ENCODE measurements at places on chromosomes 1 and 21.

DNA sequence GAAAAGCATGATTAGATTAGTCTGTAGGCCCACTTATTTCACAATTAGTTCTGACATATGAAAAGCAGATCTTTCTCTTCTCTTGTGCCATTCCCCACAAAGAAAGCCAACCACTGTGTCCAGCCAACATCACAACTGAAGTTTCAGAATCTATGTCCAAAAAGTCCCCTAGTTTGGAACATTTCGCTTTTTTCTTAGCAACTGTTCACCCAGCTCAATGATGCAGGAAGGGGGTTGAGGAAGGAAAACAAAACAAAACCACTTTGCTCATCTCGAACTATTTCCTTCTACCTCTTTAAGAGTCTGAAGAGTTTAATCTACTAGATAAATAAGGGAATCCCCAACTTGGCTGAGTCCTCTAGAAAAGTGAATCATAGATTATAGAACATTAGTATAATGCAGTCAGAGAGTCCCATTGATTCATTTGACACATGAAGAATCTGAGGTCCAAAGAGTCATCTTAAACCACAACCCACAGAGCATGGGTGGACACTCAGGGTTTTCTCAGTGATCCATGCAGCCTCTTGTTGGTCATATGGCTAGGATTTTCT, 159.3 kb upstream of the SGIP1 start:
- no peak for DNase-seq

- no peak for DNase-seq
These were observed 100.6 kb downstream of the ROR1 start for GRCh38 chr1:63874278-63874880.

DNA sequence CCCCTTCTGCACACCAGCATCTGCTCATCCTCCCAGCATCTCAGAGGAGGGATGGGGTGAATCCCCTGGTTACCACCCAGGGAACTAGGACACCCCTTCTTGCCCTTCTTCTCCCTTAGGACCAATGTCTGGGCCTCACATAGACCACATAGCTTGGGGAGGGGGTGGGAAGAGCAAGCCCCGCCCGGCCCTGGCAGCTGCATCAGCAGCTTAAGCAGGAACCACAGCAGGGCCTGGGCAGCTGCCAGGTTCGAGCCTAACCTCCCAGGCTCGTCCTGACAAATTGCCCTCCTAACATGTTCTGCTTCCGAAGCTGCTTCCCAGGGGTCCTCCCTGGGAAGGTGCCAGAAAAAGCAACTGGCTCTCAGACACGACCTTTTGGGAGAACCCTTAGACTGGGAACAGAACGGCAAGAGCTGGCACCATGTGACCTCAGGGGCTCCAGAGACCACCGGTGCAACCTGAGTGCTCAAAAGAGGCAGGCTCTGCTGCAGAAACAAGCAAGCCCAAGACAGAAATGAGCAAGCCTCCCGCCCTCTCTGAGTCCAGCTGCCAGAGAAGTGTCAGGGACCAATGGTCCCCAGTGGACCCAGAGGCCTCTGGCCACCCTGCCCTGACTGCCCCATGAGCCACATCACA, 18.4 kb upstream of the CLSTN1 start:
- DNase-seq = no peak

- DNase-seq = no peak
These were observed 616.2 kb downstream of the RWDD3 start for GRCh38 chr1:95850165-95850649.

DNA sequence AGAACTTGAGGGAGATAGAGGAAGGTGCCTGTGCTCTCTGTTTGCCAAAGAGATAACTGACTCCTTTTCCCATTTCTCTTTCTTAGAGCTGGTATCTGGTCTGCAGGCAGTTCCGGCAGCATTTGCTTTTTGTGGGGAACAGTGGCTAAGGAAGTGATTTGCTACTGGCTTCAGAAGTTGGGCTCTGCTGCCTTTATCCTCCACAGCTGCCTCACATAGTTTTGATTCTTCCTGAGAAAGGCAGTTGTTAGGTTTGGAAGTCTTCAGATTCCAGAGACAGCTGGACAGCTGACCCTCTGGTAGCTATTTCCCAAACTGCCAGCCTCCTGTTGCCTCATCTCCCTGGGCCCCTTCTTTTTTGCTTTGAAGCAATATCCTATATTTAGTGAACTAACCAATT, 62.6 kb upstream of the MACF1 start:
- DNase-seq = no peak

DNA sequence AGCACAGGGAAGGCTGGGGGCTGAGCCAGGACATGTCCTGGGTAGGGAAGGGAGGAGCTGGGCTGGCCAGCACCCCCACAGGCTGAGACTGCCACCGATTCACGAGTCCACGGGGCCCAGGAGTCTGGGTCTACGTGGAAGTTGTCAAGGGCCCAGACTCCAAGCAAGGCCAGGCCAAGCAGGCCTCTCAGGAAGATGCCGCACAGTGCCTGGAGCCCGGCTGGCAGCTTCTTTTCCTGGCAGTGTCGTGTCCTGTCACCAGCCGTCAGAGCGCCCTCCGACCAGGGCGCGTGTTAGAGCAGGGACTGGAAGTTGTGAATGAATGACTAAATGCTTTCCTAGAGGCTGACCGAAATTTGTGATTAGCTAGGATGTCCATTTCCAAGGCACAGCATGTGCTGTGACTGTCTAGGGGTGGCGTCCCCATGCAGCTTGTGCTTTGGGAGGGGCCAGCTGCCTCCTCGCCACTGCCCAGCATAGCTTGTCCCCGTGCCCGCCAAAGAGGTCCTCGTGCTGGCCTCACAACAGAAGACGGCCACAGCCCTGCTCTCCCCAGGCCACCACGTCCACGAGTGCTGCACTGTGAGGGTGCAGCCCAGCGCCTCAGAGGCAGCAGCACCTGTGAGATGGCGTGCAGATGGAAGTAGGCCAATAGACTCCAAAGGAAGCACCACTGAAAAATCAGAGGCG, 147.4 kb upstream of the COL6A1 start:
- no peak for DNase-seq

GRCh38 chr1:106747791-106748190, 308.7 kb upstream of the PRMT6 start:
- DNase-seq = no peak

DNA sequence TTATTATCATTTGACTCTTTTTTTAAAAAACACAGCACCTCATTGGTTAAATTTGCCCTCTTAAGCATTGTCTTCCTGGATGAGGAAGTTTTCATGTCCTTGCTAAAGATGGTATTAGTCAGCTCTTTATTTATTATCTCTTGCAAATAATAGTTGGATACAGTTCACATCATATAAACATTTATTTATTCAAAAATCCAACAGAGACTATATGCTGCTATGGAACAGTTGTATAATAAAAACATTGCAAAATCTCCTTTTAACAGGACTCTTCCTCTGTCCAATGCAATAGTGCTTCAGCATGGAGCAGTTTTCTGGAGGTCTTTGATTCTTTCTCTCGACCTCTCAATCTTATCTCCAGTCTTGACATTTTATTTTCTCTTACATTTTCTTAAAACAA, 49.5 kb upstream of the VCAM1 start:
- DNase-seq = no peak

DNA sequence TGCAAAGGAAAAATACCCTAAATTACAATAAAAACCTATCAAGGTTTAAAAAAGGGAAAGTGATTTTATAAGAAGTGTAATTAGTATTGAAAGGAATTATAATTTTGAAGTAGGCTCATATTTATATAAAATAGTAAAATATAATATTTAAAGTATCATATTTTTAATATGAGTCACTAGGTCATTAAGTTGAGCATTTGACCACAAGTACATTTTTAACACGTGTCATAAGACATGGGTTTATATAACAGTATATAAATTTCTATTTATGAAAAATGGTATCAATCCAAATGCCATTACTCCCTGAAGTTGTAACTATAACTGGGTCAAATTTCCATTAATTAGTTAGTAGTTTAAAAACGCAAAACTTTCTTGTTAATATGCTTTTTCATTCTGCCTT, 365.9 kb downstream of the COL11A1 start:
- no peak for DNase-seq

DNA sequence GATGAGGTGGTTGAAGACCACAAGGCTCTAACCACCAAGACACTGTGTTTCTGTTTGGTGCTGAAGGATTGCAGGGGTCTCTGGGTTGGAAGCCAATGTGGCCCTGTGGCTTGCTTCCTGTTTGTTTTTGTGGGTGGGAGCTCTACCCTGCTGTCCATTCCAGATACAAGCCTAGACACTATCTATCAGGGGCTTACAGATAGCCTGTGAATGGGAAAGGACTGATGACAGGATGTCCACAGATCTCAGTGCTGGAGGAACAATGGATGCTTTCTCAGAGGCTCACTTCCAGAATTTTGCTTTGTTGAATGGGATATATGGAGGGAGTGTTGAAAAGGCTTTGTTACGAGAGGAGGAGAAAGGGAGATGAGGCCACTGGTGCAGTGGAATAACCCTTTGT, 69.7 kb downstream of the NOS1AP start:
- DNase-seq = no peak

DNA sequence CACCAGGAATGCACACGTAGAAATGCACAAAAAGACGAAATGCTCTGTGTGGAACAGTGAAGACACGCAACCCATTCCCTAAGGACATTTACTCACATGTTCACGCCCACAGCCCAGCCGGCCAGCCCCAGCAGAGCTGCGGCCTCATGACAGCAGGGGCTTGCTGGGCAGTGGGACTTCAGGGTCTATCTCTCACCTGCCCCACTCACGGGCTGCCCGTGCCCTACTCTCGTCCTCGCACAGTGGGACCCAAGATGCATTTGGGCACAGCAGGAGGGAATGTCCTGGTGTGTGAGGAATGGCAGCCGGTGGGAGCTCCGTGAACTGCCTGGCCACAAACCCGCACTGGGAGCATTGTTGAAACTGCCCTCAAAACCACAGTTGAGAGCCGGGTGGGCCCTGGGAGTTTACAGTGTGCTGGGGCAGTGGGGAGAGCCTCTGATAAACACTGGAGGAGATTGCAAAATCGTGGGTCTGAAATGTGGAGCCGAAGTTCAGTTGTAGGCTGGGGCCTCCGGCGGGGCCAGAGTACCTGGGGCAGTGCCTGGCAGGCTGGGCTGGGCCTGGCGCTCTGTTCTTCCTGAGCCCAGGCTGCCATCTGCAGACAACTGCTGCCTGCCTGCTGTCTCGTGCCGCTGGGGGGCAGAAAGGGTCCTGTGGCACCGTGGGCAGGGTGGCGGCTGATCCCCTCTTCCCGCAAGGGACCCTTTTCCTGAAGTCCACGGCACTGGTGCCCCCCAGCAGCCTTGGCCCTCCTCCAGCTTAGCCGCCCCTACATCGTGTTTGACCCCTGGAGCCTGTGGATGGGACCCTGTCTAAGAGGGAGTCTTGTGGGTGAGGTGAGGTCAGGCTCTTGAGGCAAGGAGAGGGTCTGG, 20.7 kb upstream of the POFUT2 start:
- DNase-seq = no peak

GRCh38 chr1:41268154-41268770, 26.2 kb upstream of the SCMH1 start:
- peak; percentile 58 for DNase-seq

GRCh38 chr1:204623894-204624361, 61.6 kb downstream of the LRRN2 start:
- DNase-seq = peak; percentile 64

- peak; percentile 78 for DNase-seq
These were observed 11.4 kb downstream of the UBASH3A start for GRCh38 chr21:42414928-42415769.

GRCh38 chr1:70486676-70487458, 75.8 kb downstream of the CTH start:
- no peak for DNase-seq

- no peak for DNase-seq
These were observed 204.3 kb upstream of the SNX7 start for GRCh38 chr1:98457248-98457647.

DNA sequence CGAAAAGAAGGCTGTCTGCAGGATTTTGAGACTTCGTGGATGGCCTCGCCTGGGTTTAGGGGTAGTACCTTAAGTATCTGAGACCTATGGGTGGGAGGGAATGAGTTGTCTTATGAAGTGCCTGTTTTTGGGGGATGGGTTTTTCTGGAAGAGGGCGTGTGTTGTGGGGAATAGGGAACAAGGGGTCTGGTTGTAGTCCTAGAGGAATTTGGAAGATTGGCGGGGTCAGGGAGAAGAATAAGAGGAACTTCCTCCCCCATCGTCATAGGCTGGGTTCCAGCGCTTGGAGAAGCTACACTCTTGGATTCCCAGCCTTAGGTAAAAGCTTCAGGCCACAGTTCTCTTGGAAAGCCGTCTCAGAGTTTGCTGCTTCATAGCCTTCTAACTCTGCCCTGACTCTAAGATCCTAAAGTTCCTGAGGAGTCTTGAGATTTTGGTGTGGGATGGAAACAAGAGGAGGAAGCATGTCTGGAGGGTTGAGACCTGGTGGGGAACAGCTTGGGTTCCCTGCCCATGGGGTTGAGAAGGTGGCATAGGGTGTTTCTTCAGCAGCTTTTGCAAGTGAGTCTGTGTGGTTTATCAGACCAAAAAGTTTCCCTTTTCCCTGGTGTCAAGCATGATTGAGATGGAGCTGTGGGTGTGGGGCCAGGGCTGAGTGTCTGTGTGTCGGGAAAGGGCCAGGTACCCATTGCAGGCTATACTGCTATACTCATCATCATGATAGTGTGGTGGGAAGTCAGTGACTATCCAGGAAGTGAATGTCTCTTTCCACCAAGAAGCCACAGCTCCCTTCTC, 1.8 kb downstream of the VANGL2 start:
- DNase-seq = no peak

DNA sequence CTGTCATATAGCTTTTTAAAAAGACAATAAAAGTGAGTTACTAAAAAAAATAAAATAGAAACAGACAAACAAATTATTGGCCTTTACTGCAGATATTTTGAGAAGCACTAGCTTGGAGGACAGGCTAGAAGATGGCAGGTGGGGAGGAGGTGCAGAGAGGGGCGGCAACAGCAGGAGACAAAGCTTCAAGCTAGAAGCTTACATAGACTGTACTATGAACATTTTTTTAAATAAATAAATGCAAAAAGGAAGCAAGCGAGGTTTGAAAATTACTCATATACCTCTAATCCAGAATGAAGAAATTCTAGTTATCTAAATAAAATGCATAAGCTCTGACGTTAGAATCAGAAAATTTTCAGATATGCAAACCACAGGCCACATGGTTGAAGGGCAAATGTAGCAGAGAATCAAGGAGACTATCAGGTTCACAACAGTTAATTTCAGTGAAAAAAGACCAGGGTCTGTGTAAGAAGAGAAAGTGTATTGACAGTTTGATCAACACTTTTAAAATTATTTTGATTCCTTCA, 54.9 kb downstream of the NRIP1 start:
- no peak for DNase-seq
